Gastrocnemius medialis (tissue), 4 donors: ENCODE measurements at places on chromosomes 13 and 19. TPM values are rescaled to one million over a fixed set of nuclear protein-coding genes. Genes with fewer than 3 reads are reported as not detected.
A peak's percentile ranks its signal among the peaks of the same experiment; 100 is the strongest.

LGALS7B gene
- not detected for total RNA-seq

ZNF888 gene
- total RNA-seq: 0.16 TPM

ZNF20 gene
- 0.29 TPM for total RNA-seq

TNNT1 gene
- 6,162 TPM for total RNA-seq

IZUMO2 gene
- not detected for total RNA-seq

ZNF728 gene
- not detected for total RNA-seq

RETN gene
- not detected for total RNA-seq

TYROBP gene
- 25.6 TPM for total RNA-seq

GRCh38 chr13:57375876-57376275, 208.9 kb downstream of the PRR20E start:
- DNase-seq: no peak

- DNase-seq: peak; percentile 72
These were observed 202.9 kb downstream of the ATP8A2 start for GRCh38 chr13:25574437-25575411.

DNA sequence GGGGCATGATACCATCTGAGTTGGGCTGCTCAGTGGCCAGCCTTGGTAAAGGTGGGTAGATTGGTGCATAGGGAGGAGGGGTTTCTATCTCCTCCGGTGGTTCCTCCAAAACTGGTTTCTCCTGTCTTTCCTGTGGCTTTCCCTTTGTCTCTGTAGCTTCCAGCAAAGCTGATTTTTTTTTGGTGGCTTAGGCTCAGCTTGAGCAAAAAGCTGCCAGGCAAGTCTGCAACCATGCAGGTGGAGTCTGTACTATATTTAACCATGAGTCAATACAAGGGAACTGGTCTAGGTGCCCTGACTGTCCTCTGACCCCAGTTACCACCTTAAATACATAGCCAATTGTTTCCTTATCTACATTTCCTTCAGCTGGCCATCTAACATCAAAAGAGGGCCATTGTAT, 64.0 kb upstream of the ZNF681 start:
- no peak for DNase-seq

DNA sequence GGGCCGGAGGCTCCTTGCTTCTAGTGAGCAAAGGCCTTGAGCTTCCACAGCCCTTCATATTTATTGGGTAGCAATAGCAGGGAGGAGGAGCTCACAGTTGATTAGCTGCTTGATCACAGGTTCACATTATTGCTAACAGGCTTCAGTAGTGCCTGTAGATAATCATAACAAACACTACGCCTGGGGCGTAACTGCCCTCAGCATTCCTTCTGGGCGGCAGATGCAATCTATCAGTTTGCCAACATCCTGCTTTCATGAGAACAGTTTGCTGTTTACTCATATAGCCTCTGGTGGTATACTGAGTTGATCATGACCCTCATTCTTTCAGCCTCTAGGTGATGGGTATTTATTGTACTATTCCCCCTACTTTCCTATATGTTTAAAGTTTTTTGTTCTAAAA, 149.4 kb downstream of the B3GLCT start:
- no peak for DNase-seq

GRCh38 chr13:48492096-48492440, 40.8 kb downstream of the RCBTB2 start:
- DNase-seq: no peak

- no peak for DNase-seq
These were observed 1519.0 kb upstream of the MIR17HG start for GRCh38 chr13:89828506-89828905.

GRCh38 chr13:76421011-76421410, 465.2 kb downstream of the KCTD12 start:
- no peak for DNase-seq

- DNase-seq: no peak
These were observed 75.4 kb downstream of the PDS5B start for GRCh38 chr13:32661685-32662084.

DNA sequence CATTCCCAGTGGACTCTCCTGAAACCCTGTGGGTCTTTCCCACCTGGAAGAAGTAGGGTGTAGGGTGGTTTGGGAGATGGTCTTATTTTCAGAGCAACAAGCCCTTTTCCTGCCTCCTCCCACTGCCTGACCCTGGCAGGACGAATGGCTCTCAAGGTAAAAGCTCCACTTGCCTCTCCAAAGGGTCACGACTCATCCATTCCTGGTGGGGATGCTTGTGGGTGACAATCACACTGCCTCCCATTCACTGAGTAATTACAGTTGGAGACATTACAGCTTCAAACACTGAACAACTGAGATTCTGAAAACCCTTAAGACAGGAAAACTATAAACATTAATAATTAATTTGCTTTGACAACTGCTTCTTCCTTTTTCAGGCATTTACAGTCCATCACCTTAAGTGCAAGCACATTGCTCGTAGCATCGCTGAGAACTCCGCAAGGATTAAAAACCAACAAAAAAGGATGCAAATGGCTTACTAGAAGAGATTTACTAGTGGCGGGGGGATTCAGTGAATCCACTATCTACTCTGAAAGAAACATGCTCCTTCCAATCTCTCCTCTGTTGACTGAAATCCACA, 199.6 kb upstream of the IRS2 start:
- DNase-seq: no peak

DNA sequence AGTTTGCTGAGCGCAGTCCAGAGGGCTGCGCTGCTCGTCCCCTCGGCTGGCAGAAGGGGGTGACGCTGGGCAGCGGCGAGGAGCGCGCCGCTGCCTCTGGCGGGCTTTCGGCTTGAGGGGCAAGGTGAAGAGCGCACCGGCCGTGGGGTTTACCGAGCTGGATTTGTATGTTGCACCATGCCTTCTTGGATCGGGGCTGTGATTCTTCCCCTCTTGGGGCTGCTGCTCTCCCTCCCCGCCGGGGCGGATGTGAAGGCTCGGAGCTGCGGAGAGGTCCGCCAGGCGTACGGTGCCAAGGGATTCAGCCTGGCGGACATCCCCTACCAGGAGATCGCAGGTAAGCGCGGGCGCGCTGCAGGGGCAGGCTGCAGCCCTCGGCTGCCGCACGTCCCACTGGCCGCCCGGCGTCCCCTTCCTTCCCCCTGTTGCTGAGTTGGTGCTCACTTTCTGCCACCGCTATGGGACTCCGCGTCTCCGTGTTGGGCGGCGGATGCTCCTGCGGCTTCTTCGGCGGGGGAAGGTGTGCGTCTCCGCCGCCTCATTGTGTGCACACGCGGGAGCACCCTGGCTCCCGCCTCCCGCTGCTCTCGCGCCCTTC, 772 bp downstream of the GPC6 start:
- DNase-seq: no peak

- DNase-seq: no peak
These were observed 4.6 kb downstream of the ICAM5 start for GRCh38 chr19:10294368-10294697.

DNA sequence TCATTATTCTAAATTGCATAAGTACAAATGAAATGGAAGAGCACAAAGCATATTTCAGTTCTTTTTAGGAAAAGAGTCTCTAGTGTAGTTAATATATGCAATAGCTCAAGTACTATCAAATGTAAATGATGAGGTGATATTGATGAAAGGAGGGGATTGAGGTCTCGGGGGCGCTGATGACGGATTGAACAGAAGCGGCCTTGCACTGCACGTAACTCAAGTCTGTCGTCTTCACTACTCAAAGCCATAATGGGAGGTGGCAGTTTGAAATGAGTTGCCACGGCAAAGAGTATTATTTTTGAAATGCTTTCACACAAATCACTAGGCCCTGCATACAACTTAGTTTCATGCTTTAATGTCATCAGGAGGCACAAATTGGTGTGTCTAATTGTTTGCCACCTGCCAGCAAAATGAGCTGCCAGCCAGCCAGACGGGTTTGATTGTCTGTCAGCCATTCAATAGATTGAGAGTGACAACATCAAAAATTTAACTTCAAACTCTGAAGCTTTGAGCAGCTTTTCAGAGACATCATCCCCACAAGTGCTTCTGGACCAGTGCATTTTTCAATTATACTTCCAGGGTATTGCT, 256.6 kb downstream of the NBEA start:
- no peak for DNase-seq

DNA sequence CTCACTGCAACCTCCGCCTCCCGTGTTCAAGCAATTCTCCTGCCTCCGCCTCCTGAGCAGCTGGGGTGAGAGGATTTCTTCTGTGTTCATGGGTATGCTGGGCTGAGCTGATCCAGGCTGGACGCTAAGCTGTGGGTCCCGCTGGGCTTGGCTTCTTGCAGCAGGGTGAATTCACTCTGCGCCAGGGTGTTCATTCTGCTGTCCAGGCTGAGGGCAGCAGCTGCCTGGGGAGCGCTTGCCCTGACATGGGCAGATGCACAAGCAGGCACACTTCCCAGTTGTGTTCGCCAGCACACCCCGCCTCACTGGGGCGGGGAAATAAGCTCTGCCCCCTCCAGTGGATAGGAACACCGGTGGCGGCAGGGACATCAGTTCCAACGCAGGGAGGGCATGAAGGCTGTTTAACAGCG, 7.3 kb upstream of the INAFM1 start:
- no peak for DNase-seq

- peak; percentile 71 for DNase-seq
These were observed 129.5 kb downstream of the CYSLTR2 start for GRCh38 chr13:48783181-48783630.

- DNase-seq: no peak
These were observed 6.7 kb downstream of the ACP7 start for GRCh38 chr19:39090881-39091280.

GRCh38 chr19:12937093-12937926, 1.1 kb upstream of the CALR start:
- DNase-seq: no peak

DNA sequence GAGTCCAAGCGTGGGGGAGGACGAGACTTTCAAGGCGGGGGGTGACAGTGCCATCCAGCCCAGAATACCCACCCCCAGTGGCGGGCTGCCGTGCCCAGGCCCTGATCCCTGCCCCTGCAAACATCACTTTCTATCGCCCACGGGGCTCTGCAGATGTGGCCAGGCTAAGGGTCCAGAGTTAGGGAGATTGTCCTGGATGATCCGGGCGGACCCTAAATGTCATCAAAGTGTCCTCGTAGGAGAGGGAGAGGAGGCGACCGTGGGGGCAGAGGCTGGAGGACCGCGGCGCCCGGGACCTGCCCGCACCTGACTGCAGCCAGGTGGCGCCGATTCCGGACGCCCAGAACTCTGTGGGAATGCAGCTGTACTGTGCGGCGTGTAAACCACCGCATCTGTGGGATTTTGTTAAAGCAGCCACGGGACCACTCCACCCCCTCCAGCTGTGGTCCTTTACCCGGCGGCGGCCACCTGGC, 32.4 kb downstream of the GJA3 start:
- DNase-seq: no peak

DNA sequence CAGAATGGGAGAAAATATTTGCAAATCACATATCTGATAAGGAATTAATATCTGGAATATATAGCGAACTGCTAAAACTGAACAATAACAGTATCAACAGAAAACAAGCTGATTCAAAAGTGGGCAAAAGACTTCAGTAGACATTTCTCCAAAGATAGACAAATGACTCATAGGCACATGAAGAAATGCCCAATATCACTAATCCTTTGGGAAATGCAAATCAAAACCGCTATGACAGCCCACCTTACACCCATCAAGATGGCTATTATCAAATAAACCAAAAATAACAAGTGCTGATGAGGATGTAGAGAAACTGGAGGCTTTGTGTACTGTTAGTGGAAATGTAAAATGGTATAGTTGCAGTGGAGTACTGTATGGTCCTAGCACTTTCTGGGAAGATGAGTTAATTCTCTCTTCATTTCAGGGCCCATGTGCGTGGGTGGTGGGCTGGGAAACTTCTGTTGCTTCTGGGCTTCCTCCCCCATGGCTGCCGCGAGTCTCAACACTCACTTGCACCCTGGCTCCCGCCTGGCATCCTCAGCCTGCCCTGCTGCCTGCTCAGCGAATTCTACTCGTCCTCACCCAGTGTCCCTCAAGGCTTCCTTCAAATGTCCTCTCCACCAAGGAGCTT, 12.4 kb upstream of the GJA3 start:
- DNase-seq: no peak

DNA sequence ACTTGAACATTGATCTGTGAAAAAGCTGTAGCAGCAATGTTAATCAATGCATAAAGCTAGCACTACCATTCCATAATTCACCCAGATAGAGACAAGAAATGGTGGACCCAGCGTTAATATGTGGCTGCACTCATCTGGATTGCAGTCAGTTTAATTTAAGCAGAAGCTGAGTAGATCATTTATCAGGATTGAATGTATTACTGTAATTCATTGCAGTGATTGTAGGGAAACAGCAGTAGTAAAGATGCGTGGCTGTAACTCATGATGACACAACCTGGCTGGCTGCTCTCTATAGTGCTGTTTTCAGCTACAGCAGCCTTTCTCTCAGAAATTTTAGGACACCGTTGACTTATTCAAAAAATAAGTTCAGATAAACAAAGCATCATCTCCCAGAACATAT, 499.5 kb upstream of the SLITRK6 start:
- no peak for DNase-seq

DNA sequence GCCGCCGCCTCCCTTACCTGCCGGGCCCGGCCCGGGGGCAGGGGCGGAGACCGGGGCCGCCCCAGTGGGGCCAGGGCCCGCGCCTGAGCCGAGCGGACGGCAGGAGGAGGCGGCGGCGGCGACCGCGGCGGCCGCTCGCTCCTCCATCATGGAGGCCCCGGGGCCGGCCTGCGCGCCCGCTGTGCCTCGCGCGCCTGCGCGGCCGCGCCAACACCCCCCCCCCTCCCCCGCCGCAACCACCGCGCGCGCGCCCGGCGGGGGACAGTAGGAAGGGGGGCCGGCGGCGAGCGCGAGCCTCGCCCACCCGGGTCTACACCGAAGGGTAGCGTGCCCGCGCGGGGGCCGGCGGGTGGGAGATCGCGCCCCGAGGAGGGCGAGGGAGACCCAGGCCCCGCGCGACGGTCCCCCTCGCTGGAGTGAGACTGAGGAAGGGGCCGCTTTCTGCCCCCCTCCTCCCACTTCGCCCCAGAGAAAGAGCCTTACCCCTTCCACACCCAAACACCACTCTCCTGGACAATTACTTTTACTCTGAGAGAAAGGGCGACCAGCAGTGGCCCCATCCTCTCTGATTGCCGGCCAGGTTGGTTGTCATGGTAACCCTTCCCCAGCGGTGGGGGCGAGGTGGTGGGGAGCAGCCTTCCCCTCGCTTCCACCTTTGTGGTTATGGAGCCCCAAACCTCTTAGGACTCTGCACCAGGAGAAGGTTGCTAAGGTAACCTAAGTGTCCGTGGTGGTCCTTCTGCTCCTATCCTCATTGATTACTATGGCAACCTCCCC, at the start of gene STRN4:
TSS of gene STRN4 (minus strand) at position 170 of the 777 bp plus-strand sequence. CDS start at position 150, 20 bp downstream.
- DNase-seq: no peak

- DNase-seq: no peak
These were observed 32.2 kb upstream of the WDFY2 start for GRCh38 chr13:51552027-51552426.

DNA sequence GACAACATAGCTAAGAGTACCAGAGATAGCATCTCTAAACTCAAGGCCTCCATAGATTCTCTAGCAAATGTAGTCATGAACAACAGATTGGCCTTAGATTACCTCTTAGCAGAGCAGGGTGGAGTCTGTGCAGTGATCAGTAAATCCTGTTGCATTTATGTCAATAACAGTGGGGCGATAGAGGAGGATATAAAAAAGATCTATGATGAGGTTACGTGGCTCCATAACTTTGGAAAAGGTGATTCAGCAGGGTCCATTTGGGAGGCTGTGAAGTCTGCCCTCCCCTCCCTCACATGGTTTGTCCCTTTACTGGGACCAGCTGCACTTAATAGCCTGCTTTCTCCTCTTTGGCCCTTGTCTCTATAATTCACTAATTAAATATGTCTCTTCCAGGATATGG, 1.4 kb downstream of the ERVV-1 start:
- no peak for DNase-seq
